ENCODE measurements at places on chromosomes 16 and 17.

GRCh38 chr17:78323826-78324390, 36.0 kb downstream of the SOCS3 start:
- DNase-seq, result no peak

DNA sequence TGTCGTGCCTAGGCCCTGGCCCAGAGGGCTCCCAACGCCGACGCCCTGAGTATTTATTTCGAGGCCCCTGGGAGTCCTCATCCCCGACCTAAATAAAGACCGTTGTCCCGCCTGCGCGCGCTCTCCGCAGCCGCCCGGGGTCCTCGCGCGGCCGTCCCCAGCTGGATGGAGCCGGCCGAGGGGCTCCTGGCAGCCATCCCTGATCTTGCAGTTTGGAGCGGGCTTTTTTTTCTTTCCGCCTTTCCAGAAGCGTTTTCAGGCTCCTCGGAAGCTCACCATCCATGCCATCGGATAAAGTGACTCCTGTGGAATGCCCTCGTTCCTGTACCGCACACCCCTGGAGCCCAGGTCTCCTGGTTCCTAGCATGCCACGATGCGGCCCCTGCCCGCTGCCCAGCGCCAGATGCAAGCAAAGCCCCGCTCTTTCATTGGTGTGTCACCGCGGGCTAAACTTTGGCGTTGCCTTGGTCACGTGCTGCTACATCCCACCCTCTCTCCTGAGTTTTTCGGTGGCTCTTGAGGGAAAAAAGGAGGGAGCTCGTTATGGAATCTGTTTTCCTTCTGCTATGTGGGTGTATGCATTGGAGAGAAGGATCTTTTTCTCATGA, 716 bp downstream of the TMEM94 start:
- peak; percentile 20 for DNase-seq

GRCh38 chr16:84292011-84292410, 2.7 kb upstream of the WFDC1 start:
- no peak for DNase-seq

DNA sequence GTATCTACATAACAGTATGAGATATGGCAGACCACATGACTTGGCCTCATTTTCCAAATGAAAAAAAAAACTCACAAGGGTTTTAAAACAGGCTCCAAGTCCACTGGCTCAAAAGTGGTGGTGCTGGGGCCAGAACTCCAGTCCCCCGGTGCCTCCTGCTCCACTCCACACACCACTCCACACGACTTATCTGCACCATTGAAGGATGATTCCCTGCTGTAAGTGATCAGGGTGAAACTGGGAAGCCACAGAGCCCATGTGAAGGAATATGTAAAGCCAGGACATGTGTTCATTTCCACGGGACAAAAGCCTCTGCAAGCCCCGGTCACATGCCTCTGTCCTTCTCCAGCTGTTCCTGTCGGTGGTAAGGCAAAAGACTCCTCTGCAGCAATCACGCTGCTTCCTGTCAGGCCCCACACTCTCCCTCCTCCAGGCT, 97.2 kb downstream of the ZNF18 start:
- DNase-seq, result no peak

- no peak for DNase-seq
These were observed 419.1 kb downstream of the CA10 start for GRCh38 chr17:51739245-51739886.

DNA sequence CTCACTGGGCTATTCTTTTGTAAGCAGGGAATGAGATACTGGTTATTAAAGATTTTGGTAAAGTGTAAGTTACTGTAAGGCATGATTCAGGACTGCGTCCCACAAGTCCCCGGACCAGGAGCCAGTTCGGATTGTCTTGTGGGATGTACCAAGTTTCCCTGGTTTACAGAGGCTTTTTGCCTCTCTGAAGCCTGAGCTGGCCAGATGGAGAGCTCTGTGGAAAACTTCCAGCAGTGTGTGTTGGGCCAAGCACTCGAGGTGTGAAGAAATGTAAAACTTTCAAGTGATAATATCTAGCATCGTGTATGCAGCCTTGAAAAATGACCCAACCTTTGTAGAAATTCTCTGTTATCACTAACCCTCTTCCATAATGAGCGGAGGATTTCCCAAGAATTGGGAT, 2.4 kb downstream of the EPN2 start:
- no peak for DNase-seq

DNA sequence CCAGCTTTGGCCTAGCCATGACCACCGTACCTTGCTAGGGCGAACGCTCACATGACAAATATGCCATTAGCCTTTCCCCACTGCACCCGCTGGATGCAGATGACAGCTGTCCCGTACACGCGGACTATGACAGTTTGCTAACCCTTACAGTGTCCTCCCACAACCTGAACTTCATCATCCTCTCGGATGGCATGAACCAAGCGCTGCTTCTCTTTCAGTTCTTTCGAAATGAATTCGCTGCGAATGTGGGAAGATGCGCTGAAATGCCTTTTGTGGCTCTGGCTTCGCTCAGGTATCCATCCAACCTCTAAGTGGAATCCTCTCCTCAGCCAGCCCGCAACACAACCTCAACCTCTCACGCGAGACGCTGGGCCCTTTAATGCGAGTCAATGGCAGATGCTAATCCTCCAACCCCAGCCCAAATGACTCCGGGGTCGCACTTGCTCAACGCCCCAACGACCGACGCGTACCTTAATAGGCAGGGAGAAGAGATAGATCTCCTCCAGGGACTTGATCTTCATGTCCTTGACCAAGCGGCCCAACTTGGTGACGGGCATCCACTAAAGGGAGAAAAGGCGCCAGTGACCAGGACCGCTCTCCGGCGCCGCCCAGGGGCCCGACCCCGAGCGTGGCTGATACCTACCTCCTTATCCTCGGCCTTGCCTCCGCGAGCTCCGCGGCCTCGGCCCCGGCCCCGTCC, 670 bp downstream of the RPS2 start:
- peak; percentile 41 for DNase-seq

GRCh38 chr16:58000706-58001676, at the start of gene USB1:
TSS of gene USB1 (plus strand) at chr16:58001407. CDS start at chr16:58001484, 77 bp downstream.
- DNase-seq, result peak; percentile 79

DNA sequence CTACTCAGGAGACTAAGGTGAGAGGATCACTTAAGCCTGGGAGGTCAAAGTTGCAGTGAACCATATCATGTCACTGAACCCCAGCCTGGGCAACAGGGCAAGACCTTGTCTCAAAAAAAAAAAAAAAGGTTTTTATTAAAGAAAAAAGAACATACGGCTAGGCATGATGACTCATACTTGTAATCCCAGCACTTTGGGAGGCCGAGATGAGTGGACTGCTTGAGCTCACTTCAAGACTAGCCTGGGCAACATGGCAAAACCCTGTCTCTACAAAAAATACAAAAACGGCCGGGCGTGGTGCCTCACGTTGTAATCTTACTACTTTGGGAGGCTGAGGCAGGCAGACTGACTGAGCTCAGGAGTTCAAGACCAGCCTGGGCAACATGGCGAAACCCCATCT, 38.4 kb downstream of the RANBP10 start:
- no peak for DNase-seq

- DNase-seq, result peak; percentile 22
These were observed 56.1 kb downstream of the B9D1 start for GRCh38 chr17:19306160-19307111.

DNA sequence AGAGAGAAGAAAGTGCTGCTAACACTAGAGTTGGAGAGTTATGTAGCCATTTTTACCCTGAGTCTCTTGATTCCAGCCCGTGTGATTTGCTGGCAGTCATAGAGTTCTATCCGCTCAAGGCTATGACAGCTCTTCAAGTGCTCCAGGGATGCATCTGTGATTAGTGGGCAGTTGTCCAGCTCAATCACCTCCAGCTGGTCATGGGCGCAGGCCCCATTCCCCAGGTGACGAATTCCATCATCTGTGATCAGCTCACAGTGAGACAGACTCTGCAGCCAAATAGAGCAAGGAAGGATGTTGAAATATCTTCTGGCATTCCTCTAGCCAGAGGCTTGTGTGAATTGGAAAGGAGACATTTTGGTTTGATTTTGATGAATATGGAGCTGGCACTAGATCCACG, 38.4 kb upstream of the STAC2 start:
- DNase-seq, result no peak

- DNase-seq, result no peak
These were observed 5.3 kb downstream of the CTNS start for GRCh38 chr17:3641717-3642486.

DNA sequence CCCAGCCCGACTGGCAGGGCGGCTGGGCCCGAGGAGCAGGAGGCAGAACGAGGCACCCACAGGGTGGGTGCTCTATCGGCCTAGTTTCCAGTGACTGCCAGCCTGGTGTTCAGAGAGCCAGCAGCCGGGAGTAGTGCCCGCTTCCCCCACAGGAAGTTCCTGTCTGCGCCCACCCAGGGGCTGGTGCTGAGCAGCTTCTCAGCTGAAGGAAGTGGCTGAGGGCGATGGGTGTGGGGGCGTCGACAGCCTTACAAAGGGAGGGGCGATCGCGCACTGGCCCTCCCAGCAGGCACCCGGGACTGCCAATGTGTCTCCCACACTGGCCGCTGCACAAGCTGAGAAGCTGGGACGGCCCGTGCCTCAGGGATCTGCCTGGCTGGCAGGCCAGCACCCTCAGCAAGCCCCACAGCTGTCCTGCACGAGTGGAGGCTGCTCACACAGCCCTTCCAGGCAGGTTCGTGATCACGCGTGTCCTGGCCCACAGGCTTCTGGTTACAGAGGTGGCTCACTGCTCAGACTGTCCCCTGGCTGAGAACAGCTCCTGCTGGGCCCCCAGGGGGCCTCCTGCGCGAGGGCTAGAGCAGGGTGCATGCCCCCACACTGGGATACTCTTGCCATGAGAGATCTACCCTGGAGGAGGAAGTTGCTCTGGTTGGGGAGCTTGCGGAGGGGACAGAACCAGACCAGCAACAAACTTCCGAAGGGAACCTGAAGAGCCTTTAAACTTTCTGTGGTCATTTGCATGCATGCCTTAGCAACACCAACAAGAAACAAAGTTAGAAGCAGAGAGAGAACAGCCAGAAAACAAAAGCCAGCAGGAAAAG, 2.5 kb downstream of the RNF166 start:
- peak; percentile 80 for DNase-seq

Measured in activated CD4-positive, alpha-beta T cell treated with anti-CD3 and anti-CD28 coated beads, Interleukin-2, amount 50 U/mL, for 48 hours (primary cell).